CD4-positive, alpha-beta T cell (primary cell): ENCODE measurements at places on chromosomes 12 and 14.

DNA sequence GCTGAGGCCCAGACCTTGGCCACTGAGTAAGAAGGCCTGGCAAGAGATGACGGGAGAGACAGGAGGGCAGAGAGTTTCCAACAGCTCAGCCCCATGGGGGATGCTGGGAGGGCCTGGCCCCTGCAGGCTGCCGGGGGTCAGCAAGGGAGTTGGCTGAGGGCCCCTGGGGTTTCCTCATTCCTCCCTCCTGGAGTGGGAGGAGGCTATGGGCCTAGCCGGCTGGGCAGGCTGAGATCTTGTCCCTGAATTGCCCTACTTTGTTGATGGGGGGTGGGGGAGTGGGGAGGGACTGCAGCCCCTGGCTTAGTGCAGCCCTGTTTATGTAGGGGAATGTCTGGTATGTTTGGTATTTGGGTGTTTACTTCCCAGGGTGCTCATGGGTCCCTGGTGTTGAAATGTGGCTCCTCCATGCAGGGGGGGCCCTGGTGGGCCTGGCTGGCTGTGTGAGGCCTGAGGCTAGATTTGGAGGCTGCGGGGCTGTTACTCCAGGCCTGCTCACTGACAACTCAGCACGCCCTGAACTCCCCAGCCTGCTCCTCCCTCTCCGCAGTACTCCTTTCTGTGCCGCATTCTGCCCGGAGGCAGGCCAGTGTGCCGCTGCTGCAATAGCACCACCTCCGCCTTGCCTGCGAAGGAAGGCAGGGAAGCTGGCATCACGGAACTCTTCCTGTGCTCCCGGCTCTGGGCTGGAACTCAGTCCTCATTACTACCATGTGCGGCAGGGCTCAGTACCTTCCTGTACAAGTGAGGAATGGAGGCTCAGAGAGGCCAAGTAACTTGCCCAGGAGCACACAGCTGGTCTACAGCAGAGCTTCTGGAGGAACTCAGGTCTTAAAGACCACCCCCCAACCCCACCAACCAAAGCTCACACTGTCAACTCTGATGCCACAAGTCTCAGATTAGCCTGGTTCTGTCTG is 25.3 kb downstream of the JDP2 start:
- DNase-seq: no peak

- no peak for DNase-seq
Observed at GRCh38 chr14:101481557-101481956, 79.7 kb upstream of the DIO3 start.

GRCh38 chr14:50797250-50798047 is 33.5 kb downstream of the NIN start:
- no peak for DNase-seq

GRCh38 chr14:68363843-68364767 is 428.8 kb downstream of the ZFP36L1 start:
- DNase-seq: peak; percentile 25

GRCh38 chr14:81826081-81826480 is 292.4 kb upstream of the SEL1L start:
- no peak for DNase-seq

- no peak for DNase-seq
Observed at GRCh38 chr12:67519484-67520433, 128.8 kb upstream of the DYRK2 start.

- no peak for DNase-seq
Observed at GRCh38 chr14:23121361-23121771, 2.3 kb upstream of the CEBPE start.

DNA sequence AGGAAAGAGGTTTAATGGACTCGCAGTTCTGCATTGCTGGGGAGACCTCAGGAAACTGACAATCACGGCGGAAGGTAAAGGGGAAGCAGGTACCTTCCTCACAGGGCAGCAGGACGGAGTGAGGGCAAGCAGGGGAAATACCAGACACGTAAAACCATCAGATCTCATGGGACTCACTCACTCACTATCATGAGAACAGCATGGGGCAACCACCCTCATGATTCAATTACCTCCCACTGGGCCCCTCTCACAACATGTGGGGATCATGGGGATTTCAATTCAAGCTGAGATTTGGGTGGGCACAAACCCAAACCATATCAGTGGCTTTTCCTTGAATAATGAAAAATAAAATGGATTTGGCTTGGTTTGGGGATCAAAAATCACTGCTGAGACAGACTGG is 380.5 kb downstream of the VRK1 start:
- DNase-seq: no peak

DNA sequence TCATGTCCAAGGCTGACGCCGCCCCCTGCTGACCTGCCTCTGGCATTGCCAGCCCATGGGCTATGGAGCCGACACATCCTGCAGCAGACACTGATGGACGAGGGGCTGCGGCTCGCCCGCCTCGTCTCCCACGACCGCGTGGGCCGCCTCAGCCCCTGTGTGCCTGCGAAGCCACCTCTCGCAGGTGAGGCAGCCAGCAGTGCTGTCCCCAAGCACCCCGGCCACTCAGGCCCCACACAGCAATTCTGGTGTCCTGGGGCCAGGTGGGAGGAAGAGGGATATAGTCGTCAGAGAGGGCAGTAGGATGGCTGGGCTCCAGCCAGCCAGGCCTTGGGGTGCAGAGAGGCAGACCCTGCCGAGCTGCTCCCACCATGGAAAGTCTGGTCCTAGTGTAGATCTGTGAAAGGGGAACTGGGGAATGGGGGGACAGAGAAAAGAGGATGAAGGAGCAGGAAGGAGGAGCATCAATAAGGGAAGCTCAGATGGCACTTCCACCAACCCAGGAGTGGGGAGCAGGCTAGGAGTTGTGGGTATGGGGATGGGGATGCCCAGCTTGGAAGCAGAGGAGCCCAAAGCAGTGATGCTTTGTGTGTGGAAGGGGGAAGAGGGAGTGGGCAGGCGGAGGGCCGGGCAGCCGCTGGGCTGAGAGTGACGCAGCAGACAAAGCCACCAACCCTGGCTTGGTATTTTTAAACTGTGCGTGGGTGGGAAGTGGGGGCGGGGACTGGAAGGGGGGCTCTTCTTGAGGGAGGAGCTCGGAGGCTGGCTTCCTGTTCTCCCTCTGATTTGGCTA is 4.7 kb downstream of the NAB2 start:
- DNase-seq: peak; percentile 78

DNA sequence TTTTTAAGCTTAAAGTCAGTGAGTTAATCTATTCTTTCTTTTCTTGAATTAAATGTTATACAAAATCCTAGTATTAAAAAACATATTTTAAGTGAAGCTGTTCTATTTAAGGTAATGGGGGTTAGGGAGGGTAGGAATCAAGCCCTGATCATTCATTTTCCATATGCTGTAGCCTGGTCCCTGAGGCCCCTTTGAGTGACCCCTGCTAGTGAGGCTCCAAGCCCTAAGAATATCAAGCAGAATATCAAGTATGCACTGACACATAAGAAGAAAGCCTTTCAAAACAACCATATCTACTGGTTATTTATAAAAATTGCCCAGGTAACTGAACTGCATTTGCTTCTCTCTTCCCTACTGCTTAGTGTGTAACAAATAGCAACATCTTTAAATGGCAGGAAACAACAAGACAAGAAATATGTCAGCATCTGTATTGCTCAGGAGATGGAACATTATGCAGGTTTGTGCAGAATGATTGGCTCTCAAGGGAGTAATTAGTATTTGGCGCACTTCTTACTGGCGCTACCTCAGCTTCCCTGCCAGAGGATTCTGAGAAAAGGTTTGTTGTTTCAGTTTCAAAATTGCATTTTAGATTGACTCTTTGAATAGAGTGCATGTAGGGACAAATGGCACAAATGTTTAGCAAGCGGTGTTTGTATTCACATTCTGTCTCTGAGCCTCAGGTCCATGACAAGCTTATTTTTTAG is 223.0 kb downstream of the DUSP6 start:
- DNase-seq: no peak

DNA sequence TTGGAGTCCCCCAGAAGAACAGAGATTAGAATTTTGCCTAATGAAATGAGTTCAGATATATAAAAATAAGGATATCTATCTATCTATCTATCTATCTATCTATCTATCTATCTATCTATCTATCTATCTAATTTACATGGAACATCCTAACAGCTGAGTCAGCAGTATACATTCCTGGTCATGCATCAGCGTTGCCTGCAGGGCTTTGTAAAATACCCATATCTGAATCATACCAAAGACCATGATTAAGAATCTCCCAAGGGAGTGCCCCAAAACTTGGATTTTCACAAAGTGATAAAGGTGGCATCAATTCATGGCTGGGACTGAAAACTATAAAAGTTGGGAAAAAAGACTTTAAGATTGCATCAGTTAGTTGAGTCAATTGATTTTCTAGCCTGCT is 32.7 kb upstream of the SYT10 start:
- DNase-seq: no peak
